NCI-H1092 treated with DMSO at 0.1 percent for 48 hours (cell line): ENCODE measurements at places on chromosomes 6 and 20.

DNA sequence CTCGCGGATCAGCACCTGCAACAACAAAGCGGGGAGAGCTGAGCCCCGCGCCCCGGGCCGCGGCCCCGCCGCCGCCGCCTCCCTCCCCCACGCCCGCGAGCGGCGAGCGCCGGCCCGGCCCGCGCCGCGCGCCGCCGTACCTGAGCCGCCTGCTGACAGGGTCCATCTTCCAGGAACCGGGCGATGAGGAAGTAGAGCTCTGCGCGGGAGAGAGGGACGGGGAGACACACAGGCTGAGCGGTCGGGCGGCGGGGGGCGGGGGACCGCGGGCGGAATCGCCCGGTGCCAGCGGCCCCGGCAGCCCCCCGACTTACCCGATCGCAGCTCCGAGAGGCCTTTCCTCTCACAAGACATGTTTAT is 359 bp downstream of the PHIP start:
- DNase-seq: peak; percentile 62

DNA sequence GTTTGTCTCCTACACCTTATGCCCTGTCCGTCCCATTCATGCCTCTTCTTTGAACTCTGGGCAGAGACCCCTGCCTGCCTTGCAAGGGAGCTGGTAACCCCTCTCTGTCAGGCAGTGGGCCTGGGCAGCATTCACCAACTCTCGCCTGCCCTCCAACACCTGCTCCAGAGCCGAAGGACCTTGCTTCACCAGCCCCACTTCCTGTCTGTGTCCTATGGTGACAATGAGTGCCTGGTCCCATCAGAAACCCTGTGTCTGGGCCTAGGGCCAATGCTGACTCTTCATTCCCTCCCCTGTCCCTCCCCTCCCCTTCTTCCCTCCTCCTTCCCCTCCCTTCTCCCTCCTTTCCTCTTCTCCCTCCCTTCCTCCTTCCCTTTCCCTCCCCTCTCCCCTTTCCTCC is 22.8 kb upstream of the PCMTD2 start:
- DNase-seq: peak; percentile 32

GRCh38 chr6:5869676-5870075 is 137.0 kb downstream of the NRN1 start:
- no peak for DNase-seq

DNA sequence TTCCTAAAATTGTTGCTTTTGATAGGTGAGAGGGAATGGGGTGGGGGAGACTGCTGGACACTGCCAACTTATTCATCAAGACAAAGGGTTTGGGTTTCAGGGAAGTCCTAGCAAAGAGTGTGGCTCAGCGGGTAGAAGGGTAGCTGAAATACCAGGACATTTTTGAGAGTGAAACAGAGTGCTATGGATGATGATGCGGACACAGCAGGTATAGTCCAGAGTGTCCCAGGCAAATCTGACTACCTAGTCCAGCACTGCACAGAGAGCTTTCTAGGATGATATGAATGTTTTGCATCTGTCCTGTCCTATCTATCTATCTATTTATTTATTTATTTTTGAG is 154.3 kb downstream of the BCAS1 start:
- no peak for DNase-seq

GRCh38 chr20:33566781-33567603 is 77.1 kb downstream of the CBFA2T2 start:
- DNase-seq: peak; percentile 62

- no peak for DNase-seq
Measured at GRCh38 chr6:7812623-7813022, 86.7 kb downstream of the BMP6 start.

DNA sequence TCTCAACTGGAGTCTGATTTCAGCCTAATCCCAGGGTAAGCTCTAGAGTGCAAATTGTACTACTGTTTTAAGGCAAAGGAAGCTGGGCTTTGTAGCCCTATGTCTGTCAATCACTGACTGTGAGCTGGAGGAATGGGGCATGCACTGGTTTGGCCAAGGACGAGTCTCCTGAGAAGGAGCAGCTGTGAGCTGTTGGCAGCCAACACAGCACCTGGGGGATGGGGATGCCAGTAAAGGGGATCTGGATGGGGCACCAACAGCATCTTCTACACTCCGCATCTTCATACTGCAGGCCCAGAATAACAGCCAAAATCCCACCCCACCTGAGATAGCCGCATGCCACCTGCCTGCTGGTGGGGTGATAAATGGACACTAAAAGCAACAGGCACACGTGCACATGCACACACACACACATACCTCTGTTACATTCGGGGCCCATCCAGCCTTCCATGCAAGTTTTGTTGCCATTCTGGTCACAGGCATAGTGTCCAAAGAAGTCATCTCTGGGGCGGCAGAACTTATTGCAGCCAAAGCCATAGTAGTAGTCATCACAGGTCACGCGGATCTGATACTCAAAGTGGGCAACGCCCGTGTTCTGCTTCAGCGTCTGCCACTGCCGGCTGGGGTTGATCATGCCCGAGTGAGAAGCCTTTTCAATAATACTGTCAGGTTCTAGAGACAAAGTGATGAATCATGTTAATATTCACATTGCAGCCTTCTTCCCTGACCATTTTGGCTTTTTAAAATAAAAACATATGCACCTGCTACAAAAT is 15.6 kb downstream of the JAG1 start:
- DNase-seq: no peak

GRCh38 chr6:36698871-36699271 is 1.2 kb downstream of the RAB44 start:
- DNase-seq: no peak

DNA sequence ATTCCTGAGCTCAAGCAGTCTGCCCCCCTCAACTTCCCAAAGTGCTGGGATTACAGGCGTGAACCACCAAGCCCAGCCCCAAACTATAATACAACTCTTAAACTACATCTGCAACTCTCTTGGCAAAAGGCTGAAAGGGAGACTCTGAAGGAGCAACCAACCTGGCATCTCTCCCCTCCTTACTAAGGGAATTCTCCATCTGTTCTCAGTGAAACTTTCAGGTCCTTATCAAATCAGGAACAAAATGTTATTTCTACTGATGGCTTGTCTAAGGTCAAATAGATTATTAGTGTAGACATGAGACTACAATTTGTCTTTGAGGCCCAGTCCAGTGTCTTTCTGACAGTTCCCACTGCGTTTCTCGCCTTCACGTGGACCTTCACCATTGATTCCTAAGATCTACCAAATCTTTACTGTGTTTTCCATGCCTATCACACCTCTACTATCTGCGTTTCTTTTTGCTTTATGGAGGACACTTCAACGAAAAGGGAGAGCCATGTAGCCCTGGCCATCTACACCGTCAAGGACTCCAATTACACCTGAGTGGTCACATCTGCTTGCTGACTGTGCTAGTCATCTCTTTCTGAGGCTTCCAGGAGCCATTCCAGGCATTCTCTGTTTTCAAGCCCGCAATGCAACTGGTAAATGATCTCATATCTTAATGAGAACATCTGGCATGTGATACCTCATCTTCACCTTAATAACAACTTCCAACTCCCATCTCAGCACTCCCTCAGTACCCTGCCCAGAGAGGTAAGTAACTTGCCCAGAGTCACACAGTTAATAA is 405.7 kb upstream of the CITED2 start:
- DNase-seq: no peak

DNA sequence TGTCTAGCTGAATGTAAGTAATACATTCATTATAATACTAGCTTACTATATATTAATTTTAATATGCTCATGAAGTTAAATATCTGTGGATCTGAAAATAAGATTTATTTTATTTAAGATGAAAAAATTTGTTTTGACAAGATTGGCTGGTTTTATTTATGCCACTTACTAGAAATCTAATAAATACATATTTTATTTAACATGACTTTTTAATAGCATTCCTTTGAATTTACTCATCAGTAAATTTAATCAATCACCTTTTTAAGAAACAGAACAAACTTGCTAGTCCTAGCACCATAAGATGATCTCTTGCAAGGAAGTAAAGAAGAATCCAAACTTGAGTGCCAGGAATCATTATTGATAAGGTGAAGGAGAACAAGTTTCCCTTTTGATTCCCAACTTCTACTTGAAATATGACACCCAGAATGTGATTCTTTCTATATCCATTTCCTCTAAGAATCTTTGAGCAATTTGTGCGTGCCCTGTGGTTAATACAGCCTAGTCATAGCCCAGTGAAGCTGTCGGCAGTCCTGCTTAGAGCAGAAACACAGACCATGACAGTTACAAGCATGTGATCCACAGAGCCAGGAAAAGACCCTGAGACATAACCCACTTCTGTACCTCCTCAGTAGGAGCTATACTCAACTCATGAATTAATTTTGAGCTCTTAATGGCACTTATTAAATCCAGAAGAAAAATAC is 282.3 kb upstream of the QKI start:
- no peak for DNase-seq

DNA sequence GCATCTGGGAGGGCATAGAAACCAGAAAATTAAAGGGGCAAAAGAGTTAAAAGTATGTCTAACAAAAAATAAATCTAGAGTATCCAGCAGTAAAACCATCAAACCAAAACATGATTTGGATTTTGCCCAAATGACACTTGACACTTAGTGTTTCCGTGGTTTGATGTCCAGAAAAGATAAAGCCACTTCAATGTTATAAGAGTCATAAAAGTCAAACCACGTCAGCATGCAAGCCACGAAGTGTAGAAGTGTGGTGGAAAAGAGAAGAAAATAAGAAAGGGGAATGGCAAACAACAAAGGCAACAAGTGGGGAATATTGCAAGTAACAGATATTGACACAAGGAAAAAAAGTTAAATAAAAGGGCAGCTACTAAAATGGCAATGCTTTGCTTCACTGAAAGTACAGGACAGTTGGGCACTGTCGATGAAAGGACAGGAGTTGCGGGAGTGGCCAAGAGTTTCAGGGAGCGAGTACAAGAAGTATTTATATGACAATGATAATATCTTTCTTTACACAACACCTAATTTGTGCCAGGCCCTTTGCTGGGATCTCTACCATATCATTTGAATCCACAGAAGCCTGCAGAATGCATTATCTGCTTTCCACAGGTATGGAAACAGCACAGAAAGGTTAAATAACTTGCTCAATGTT is 6.3 kb upstream of the HDDC2 start:
- DNase-seq: no peak

DNA sequence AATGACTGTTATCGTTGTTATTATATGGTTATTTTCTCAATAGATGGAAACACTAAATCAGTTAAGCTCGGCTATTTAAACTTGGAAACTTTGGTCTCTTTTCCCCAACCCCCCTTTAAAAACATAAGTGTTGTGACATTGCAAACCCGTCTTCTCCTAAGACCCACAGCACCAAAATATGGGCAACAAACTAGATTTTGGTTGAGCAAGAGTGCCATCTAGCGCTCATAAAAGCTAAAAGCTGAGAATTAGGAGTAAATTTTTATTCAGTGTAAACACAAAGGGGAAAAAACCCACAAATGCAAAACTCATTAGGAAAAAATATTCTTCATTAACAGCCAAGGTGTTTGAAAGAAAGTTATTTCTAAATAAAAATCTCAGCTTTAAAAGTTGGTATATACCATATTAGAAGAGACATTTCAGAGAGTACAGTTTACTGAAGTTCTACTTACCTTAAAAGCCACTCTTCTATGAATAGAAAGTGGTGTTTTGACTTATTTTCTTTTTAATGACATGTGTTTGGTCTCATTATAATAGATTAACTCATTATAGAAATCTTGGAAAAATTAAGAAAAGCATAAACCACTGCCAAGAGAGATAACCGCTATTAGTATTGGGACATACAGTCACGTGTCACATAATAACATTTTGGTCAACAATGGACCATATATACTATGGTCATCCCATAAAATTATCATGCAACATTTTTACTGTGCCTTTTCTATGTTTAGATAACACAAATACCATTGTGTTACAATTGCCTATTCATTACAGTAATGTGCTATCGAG is 21.1 kb downstream of the SESN1 start:
- peak; percentile 47 for DNase-seq

- no peak for DNase-seq
Measured at GRCh38 chr6:77461796-77462195, 1.5 kb downstream of the HTR1B start.

DNA sequence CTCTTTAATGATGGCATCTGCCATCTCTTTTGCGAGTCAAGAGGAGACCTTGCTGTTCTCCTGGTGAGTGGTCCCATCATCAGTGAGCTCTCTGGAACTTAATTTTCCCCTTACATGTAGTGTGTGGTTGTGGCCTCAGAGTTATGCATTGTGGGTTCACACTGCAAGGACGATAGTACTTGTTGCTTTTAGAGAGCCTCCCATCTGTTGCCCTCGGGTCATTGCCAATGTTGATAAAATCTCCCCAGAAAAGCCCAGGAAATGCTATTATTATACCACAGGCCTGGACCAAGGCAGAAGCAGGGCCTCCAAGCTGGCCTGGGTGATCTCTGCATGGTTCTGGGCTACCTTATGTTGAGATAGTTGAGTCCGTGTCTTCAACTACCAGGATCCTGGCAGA is 241.6 kb downstream of the BMP7 start:
- DNase-seq: no peak

DNA sequence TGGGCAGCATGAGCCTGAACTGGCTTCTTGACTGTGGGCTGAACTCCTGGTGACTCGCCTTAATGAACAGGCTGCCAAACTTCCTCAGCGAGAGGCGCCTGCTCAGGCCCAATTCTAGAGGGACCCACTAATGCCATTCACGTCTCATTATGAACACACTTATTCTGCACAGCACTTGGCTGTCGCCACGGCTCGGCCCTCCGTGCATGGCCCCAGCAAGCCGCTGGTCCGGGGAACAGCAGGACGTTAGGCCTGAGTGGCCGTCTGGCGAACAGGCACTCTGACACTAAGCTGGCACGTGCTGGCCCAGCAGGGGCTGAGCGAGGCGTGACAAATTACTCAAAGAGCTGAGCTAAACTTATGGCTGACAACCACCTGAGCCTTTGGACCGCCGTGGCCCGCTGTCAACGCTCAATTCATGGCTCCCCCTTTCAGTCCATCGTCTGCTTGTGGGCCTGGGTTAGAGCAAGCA is 45.9 kb downstream of the INSM1 start:
- peak; percentile 51 for DNase-seq

GRCh38 chr6:33279971-33280511 is 3.1 kb downstream of the B3GALT4 start:
- DNase-seq: no peak

DNA sequence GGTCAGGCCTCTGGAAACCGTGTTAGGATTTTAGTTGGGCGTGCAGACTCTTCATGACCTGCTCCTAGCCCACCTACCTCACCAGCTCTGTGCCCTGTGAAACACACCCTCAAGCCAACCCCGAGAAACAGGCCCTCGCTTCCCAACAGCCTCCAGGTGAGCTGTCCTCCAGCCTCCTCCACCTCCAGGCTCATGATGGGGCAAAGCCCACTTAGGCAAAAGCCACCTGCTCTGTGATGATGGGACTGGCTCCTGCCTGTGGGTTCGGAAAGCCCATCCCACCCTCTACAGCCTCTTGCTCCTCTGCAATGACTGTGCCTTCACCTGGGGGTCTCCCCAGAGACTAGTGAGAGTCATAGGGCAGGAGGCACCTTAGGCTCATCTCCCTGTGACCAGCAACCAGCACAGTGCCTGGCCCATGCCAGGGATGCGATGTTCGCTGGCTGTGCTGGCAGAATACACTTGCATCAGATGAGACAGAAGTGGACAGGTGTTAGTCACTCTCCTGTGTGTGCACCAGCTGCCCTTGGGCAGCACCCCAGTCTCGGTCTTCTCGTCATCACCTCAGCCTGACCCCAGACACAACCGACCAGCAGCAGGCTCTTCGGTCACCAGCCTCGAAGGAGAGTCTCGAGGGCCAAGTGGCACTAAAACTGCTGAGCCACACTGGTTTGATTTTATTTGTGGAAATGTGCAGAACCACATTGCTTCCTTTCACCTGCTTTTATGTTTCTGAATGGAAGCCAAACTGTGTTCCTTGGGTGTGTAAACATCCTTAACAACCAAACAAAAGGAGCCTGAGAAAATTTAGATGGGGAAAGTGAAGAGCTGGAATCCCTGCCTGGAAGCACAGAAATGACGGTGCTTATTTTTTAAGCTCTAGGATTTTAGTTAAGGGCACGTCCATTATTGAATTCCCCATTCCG is 10.7 kb downstream of the PXDC1 start:
- no peak for DNase-seq
